ENCODE measurements at places on chromosomes 5 and 9. TPM values are rescaled to one million over a fixed set of nuclear protein-coding genes. Genes with fewer than 3 reads are reported as not detected.

DNA sequence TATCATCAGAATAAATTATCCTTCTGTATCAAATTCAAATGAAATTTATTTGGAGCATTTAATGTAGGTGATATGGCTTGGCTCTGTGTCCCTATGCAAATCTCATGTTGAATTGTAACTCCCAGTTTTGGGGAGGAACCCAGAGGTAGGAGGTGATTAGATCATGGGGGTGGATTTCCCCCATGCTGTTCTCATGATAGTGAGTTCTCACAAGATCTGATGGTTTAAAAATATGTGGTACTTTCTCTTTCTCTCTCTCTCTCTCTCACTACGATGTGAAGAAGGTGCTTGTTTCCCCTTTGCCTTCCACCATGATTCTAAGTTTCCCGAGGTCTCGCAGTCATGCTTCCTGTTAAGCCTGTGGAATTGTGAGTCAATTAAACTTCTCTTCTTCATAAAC is 678.4 kb upstream of the RGMB start:
- H3K4me1 ChIP-seq: no peaks in the 10 kb centered on the region
- no peak for DNase-seq
- H3K27ac ChIP-seq: no peak overlapping the region
- H3K36me3 ChIP-seq: no peaks in the 10 kb centered on the region

GRCh38 chr9:101453776-101454570 is 18.4 kb upstream of the ALDOB start:
- no peaks in the 10 kb centered on the region for H3K36me3 ChIP-seq
- H3K4me1 ChIP-seq: no peaks in the 10 kb centered on the region
- H3K27ac ChIP-seq: no peak overlapping the region
- DNase-seq: no peak
- no peaks in the 10 kb centered on the region for H3K27me3 ChIP-seq

- no peaks in the 10 kb centered on the region for H3K4me1 ChIP-seq
- H3K4me3 ChIP-seq: no peak overlapping the region
- no peaks in the 10 kb centered on the region for H3K36me3 ChIP-seq
- no peak overlapping the region for H3K27ac ChIP-seq
- H3K27me3 ChIP-seq: no peaks in the 10 kb centered on the region
- no peak for DNase-seq
Observed at GRCh38 chr9:18676525-18676924, 202.6 kb downstream of the ADAMTSL1 start.

GRCh38 chr5:58259685-58260152 is 200.2 kb downstream of the PLK2 start:
- H3K4me3 ChIP-seq: no peak overlapping the region
- H3K36me3 ChIP-seq: no peaks in the 10 kb centered on the region
- H3K27ac ChIP-seq: no peak overlapping the region
- no peak for DNase-seq
- H3K4me1 ChIP-seq: peaks cover 2% of the 10 kb centered on the region

GRCh38 chr9:21681641-21682040 is 120.8 kb upstream of the MTAP start:
- no peaks in the 10 kb centered on the region for H3K27me3 ChIP-seq
- H3K36me3 ChIP-seq: no peaks in the 10 kb centered on the region
- H3K4me1 ChIP-seq: no peaks in the 10 kb centered on the region
- no peak overlapping the region for H3K4me3 ChIP-seq

DNA sequence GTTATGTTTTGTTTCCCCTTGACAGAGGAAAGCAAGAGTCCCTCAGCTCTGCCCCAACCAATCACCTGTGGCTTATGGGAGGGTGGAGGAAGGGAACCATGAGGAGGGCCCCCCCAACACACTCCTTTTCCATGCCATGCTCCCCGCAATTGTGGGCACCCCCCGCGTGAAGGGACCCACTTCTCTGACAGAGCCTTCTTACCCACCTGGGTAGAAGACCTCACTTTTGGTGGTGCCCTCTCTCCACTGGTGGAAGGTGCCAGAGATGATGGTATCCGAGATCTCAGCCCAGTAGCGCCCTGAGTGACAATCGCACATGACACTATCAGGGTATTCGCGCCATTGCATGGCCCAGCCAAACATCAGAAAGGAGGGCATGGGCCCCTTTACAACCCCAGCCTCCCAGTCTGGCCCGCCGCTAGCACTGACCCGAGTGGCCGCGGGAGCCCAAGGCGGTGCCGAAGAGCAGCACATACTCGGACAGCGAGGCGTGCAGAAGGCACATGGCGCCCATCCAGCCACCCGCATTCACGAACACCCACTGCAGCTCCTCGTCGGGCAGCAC is 714 bp downstream of the SIGMAR1 start:
- H3K4me1 ChIP-seq: peaks cover 8% of the 10 kb centered on the region
- peak; percentile 52 for DNase-seq

GRCh38 chr9:123923884-123924283 is 6.0 kb downstream of the DENND1A start:
- H3K4me3 ChIP-seq: no peak overlapping the region
- no peak for DNase-seq
- peaks cover 10% of the 10 kb centered on the region for H3K4me1 ChIP-seq
- H3K27me3 ChIP-seq: no peaks in the 10 kb centered on the region

DNA sequence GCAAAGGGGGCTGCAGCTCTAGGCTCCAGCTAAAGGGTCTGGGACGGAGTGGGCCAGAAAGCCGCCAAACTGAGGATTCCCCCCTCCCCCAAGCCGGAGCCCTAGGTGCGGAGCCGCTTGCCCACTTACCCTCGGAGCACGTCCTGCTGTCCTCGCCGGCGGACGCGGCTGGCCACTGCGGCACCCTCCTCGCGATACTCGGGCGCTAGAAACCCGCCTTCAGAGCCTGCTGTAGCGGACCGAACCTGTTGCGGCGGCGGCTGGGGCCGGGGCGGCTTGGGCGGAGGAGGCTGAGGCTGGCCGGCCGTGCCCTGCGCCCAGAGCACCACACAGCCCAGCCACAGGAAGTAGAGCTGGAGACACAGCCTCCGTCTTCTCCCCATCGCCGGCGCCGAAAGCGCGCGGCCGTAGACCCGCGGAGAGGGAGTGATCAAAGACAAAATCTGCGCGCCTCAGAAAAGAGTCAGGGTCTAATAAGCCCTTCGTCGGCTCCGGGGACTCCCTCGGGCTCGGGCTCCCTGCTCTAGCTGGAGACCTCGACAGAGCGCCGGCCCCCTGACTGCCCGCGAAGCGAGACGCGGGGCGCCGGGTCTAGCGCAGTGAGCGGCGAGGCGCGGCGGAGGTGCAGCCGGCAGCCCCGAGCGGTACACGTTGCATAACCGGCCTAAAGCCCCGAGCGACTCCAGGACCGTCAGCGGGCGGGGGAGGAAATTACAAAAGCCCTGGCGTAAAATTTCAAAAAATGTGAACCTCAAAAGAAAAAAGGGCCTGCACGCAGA is 635 bp downstream of the FBN2 start:
- DNase-seq: no peak
- H3K27me3 ChIP-seq: no peaks in the 10 kb centered on the region
- H3K4me3 ChIP-seq: peak overlapping the region; percentile 51
- H3K27ac ChIP-seq: no peak overlapping the region

DNA sequence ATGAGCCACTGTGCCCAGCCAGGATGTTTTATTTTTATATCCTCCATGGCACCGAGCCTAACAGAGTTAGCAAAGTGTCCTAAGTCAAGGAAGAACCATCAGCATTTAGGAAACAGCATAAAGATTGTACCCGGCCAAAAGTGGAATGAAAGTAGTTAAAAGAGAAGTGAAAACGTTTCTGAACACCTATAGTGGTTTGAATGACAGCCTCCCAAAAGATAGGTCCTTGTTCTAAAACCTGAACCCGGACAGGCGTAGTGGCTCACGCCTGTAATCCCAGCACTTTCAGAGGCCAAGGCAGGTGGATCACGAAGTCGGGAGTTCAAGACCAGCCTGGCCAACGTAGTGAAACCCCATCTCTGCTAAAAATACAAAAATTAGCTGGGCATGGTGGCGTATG is 37.4 kb downstream of the ZFAND5 start:
- no peak for DNase-seq
- no peaks in the 10 kb centered on the region for H3K4me1 ChIP-seq
- H3K27me3 ChIP-seq: no peaks in the 10 kb centered on the region

DNA sequence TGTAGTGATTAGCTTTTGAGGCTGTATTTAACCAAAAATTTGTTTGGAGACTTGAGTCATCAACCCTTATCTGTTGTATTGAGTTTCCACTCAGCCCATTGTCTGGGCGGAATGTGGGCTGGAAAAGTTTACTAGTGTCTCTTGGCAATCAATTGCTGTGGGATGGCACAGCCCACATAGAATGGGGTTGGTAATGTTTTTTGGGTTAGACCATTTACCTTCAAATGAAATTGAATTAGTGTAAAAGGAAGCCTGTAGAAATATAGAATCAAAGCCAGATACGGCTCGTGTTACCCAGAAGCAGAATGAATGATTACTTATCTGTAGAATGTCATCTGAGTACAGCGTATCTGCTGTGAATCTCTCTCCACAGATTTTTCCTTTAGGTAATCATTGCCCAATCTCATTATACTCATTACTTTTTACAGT is 142.9 kb downstream of the AOPEP start:
- no peak overlapping the region for H3K27ac ChIP-seq
- no peak for DNase-seq
- H3K36me3 ChIP-seq: no peaks in the 10 kb centered on the region
- H3K4me3 ChIP-seq: no peak overlapping the region
- peaks cover 19% of the 10 kb centered on the region for H3K4me1 ChIP-seq

DNA sequence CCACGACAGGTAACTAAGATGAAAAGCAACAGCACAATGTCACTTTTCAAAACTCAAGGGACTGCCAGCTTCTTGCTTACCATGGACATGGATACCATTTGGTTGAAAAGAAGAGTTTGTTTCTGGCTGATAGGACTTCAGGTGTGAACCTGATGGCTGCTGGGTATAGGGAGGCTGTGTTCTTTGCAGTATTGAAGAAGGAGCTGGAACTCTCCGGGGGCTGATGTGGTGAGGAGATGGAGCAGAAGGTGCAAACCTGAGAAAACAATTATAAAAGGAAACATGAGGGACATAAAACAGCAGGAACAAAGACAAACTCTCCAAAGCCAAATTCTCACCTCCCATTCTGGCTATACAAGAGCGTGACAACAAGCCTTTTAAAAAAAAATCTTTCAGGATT is 330.1 kb upstream of the RFX3 start:
- H3K4me1 ChIP-seq: no peaks in the 10 kb centered on the region
- H3K36me3 ChIP-seq: no peaks in the 10 kb centered on the region
- no peak overlapping the region for H3K4me3 ChIP-seq

- no peaks in the 10 kb centered on the region for H3K27me3 ChIP-seq
- no peak overlapping the region for H3K4me3 ChIP-seq
- no peak overlapping the region for H3K27ac ChIP-seq
- no peak for DNase-seq
- H3K4me1 ChIP-seq: no peaks in the 10 kb centered on the region
Observed at GRCh38 chr9:8760000-8760767, 960.6 kb upstream of the DMAC1 start.

GRCh38 chr5:173302546-173303155 is 25.6 kb downstream of the STC2 start:
- no peak overlapping the region for H3K27ac ChIP-seq
- no peak for DNase-seq

DNA sequence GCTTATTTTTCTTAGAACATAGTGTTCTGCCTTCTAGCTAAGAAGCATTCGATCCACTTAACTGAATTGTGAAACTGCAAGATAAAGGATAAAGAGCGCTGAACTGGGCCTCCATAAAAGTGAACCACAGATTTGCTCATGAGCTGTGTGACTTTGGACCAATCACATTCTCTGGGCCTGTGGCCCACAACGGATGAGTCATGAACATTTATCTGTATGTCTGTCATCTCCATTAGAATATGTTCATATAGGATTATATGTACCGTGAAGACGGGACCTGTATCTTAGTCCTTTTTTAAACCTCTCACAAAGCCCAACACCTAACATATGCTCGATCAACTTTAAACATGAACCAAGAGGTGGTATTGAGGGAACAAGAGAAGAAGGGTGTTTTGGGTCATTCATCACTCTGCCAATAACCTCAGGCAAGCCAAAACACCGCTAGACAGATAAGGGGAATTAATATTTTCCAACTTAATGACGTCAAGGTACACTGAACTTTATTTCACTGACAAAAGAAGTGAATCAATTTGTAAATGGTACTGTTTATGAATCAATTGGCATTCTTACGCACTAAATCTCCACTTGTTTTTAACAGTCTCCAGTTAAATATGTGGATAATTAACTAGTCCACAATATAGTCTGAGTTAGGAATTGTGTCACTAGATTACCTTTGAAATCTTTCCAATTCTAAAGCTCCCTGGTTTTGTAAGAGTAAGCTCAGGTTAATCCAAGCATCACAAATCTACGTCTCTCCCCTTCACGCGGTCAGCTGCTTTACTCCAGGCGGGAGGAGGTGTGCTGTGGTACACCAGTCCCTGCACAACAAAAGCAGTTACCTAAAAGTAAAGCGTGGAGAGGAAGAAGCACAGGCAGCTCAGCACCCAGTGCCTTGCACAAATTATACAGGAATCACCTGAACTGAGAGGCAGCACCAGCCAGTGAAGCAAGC is 1.6 kb downstream of the TMEM245 start:
- no peaks in the 10 kb centered on the region for H3K36me3 ChIP-seq
- peak overlapping the region; percentile 82 for H3K27ac ChIP-seq
- H3K27me3 ChIP-seq: no peaks in the 10 kb centered on the region
- H3K4me1 ChIP-seq: peaks cover 14% of the 10 kb centered on the region
- no peak for DNase-seq

GRCh38 chr9:98002808-98003207 is 19.7 kb downstream of the ANP32B start:
- no peak overlapping the region for H3K4me3 ChIP-seq
- H3K27ac ChIP-seq: no peak overlapping the region
- no peaks in the 10 kb centered on the region for H3K36me3 ChIP-seq
- H3K27me3 ChIP-seq: no peaks in the 10 kb centered on the region
- no peak for DNase-seq

GRCh38 chr9:120950421-120951388 is 24.1 kb upstream of the TRAF1 start:
- H3K4me3 ChIP-seq: no peak overlapping the region
- no peak for DNase-seq
- no peak overlapping the region for H3K27ac ChIP-seq
- peaks cover 5% of the 10 kb centered on the region for H3K4me1 ChIP-seq
- no peaks in the 10 kb centered on the region for H3K27me3 ChIP-seq

- H3K36me3 ChIP-seq: no peaks in the 10 kb centered on the region
- no peak for DNase-seq
- H3K4me3 ChIP-seq: no peak overlapping the region
- peaks cover 1% of the 10 kb centered on the region for H3K4me1 ChIP-seq
Observed at GRCh38 chr9:119559986-119560385, 190.8 kb upstream of the BRINP1 start.

GRCh38 chr9:71506821-71507220 is 261.5 kb downstream of the CEMIP2 start:
- no peak for DNase-seq
- H3K27me3 ChIP-seq: no peaks in the 10 kb centered on the region
- no peak overlapping the region for H3K27ac ChIP-seq

Gene DOCK2
- 4.7 TPM for total RNA-seq

Gene FGF18
- 0.79 TPM for total RNA-seq

Gene CHSY3
- total RNA-seq: 0.38 TPM

Gene PCDHB5
- total RNA-seq: 10.3 TPM

Gene ISL1
- total RNA-seq: not detected
